ENCODE measurements at places on chromosomes 16 and 17. TPM values are rescaled to one million over a fixed set of nuclear protein-coding genes. Genes with fewer than 3 reads are reported as not detected.

DNA sequence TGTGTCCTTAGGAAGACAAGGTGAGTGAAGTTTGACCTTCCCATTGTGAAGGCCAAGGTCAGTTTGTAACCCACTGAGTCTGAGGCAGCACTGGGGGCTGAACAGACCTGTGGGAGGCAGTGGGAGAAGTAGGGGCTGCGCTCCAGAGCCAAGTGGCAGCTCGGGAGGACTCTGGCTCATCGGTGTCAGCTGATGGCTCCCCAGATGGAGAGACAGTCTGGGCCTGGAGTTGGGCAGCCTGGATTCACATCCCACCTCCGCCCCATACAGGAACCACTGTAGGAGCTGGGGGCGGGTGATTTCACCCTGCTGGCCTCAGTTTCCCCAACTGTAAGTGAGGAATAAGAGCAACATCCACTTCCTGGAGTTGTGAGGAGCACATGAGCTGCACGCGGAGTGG lies 128.4 kb downstream of the FOXL1 start:
- no peaks in the 10 kb centered on the region for H3K27me3 ChIP-seq
- DNase-seq: no peak
- no peak overlapping the region for H3K27ac ChIP-seq
- H3K4me3 ChIP-seq: no peak overlapping the region
- peaks cover 5% of the 10 kb centered on the region for H3K4me1 ChIP-seq
- H3K36me3 ChIP-seq: no peaks in the 10 kb centered on the region

GRCh38 chr17:58615768-58616659 lies 75.8 kb downstream of the TEX14 start:
- DNase-seq: no peak
- H3K4me3 ChIP-seq: no peak overlapping the region
- H3K4me1 ChIP-seq: no peaks in the 10 kb centered on the region
- no peaks in the 10 kb centered on the region for H3K36me3 ChIP-seq
- H3K27me3 ChIP-seq: no peaks in the 10 kb centered on the region

- no peak overlapping the region for H3K4me3 ChIP-seq
- no peak for DNase-seq
- no peaks in the 10 kb centered on the region for H3K36me3 ChIP-seq
- no peak overlapping the region for H3K27ac ChIP-seq
- no peaks in the 10 kb centered on the region for H3K27me3 ChIP-seq
- no peaks in the 10 kb centered on the region for H3K4me1 ChIP-seq
These were observed 483.1 kb upstream of the ERCC4 start for GRCh38 chr16:13436641-13437412.

Gene HSD17B1
- 0.14 TPM for total RNA-seq

GRCh38 chr17:64028874-64029464 lies 8.5 kb upstream of the ICAM2 start:
- no peaks in the 10 kb centered on the region for H3K36me3 ChIP-seq
- no peaks in the 10 kb centered on the region for H3K4me1 ChIP-seq
- H3K27me3 ChIP-seq: no peaks in the 10 kb centered on the region

DNA sequence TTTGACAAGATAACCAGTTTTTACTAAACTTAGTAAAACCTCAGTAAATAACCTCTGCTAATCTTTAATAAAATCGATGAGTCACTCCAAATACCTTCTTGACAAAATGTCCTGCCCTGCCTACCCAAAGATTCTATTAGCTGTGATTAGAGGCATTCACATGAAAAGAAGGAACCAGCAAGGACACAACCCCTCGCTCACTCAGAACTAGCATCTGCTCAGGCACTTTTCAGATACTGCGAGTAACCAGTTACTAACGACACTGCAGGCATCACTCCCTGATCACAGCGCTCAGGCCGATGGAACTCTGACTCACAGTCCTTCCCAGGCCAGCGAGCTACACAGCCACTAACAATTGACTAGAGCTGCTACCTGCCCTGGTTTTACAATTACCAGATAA lies 24.3 kb downstream of the PELP1 start:
- peaks cover 54% of the 10 kb centered on the region for H3K36me3 ChIP-seq
- H3K4me3 ChIP-seq: no peak overlapping the region
- no peak for DNase-seq
- no peaks in the 10 kb centered on the region for H3K27me3 ChIP-seq
- H3K27ac ChIP-seq: no peak overlapping the region
- no peaks in the 10 kb centered on the region for H3K4me1 ChIP-seq

DNA sequence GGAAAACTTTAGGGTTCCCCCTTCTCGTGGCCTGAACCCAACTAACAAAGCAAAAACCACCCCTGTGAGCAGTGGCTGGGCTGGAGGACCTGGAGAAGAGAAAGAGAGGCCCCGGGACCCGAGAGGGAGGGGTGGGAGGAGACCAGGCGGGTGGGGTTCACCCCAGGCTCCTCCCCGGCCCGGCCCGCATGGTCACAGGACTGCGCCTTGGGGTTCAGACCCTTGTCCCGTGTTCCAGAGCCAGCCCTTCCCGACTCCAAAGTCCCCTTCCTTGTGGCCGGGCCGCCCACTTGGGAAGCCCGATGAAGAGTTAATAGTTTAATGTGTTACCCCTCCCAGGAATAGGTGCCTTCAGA lies 852 bp downstream of the MARVELD3 start:
- no peak overlapping the region for H3K27ac ChIP-seq
- DNase-seq: no peak

- no peak overlapping the region for H3K27ac ChIP-seq
- no peaks in the 10 kb centered on the region for H3K27me3 ChIP-seq
- no peak for DNase-seq
These were observed 361.0 kb downstream of the CDH13 start for GRCh38 chr16:82987767-82988166.

- H3K27ac ChIP-seq: no peak overlapping the region
- H3K36me3 ChIP-seq: no peaks in the 10 kb centered on the region
- H3K4me1 ChIP-seq: no peaks in the 10 kb centered on the region
These were observed 255.3 kb upstream of the PMFBP1 start for GRCh38 chr16:72427051-72427782.

Gene CCL1
- not detected for total RNA-seq

- no peaks in the 10 kb centered on the region for H3K27me3 ChIP-seq
- H3K4me1 ChIP-seq: peaks cover 12% of the 10 kb centered on the region
- H3K27ac ChIP-seq: no peak overlapping the region
These were observed 40.9 kb upstream of the MEOX1 start for GRCh38 chr17:43702637-43703036.

Gene PLEKHH3
- 59.2 TPM for total RNA-seq

GRCh38 chr17:51159604-51160003 lies 6.2 kb downstream of the NME1 start:
- H3K4me1 ChIP-seq: no peaks in the 10 kb centered on the region
- H3K36me3 ChIP-seq: peaks cover 14% of the 10 kb centered on the region
- no peaks in the 10 kb centered on the region for H3K27me3 ChIP-seq
- H3K27ac ChIP-seq: no peak overlapping the region

Gene ZNF19
- total RNA-seq: 9.0 TPM

GRCh38 chr16:27311897-27312303 lies 1.9 kb upstream of the IL4R start:
- peaks cover 7% of the 10 kb centered on the region for H3K4me1 ChIP-seq
- no peak for DNase-seq
